ENCODE measurements at places on chromosomes 5 and 9.

DNA sequence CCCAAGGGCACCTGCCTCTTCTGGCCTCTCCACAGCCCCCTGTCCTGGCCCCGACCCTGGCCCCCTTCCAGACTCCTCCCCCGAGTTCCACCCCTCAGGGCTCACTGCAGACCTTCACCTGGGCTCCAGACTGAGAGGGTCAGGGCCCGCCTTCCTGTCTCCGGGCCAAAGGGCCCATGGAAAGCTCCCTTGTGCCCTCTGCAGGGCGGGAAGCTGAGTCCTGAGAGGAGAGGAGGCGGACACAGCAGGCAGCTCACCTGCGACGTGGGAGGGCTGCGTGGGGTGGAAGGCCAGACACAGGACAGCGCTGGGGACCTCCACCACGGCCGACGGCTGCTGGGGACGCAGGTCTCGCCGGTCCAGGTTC is 20.6 kb downstream of the DYNC2I2 start:
- DNase-seq, result peak; percentile 69

GRCh38 chr5:172541099-172541772 is 86.9 kb upstream of the SH3PXD2B start:
- DNase-seq, result no peak

GRCh38 chr5:43785198-43785597 is 182.2 kb downstream of the NNT start:
- DNase-seq, result no peak

DNA sequence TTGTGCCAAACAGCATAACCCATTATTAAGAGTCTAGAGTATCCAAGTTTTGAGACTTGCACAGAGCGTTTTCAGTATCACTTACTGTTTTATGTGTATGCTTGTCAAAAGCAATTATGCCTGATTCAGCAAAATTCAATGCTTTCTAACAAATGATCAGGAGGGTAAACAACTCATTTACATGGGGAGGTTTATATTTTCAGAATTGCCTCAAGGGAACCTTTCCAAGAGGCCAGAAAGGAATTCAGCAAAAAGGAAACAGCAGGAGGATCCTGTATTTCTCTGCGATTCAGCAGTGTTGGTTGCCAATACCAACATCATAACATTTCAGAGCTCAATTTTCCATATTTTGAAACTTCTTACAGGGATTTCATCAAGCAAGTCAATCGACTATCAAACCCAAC is 69.3 kb upstream of the DAB2 start:
- DNase-seq, result no peak

- DNase-seq, result no peak
Observed at GRCh38 chr5:133713209-133713608, 100.9 kb upstream of the FSTL4 start.

DNA sequence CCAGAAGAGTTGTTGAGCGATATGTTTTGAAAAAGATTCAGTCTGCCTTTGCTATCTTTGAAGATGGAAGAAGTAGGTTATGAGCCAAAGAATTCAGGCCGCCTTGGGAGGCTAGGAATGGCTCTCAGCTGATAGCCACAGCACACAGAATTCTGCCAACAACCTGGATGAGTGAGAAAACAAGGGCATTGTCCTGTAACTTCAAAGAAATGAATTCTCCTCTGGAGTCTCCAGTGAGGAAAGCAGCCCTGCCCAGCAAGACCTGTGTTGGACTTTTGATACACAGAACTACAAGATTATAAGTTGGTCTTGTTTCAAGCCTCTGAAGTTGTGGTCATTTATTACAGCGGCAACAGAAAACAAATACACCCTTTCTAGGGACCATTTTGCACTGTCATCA is 509.9 kb upstream of the ZNF608 start:
- no peak for DNase-seq

DNA sequence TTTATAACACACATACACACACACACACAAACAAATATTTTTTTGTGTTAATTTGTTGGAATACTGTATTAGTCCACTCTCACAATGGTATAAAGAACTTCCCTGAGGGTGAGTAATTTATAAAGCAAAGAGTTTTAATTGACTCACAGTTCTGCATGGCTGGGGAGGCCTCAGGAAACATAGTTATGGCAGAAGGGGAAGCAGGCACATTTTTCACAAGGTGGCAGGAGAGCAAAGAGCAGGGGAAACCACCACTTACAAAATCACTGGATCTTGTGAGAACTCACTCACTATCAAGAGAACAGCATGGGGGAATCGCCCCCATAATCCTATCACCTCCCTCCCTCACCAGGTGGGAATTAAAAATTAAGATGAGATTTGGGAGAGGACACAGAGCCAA is 205.4 kb upstream of the PTPRD start:
- DNase-seq, result no peak
